Tibial nerve (tissue), 4 donors: ENCODE measurements at places on chromosomes 5 and 9.

DNA sequence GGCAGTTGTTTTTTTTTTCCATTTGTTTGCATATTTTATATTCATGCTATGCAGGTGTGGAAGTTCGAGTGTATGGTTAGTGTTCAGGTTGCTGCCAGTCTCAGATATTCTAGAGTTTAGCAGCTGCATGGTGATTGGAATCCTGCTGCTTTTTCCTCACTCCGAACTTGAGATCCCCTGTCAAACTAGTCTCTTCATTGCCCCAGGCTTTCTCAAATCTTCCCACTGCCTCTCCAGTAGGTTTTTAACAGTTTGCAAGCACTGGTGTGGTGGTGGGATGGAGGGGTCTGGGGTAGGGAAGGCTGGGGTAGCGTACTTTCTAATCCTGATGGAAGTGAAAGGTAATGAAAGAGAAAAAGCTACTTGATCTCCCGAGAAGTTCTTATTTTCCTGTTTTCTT, 112.9 kb downstream of the CHSY3 start:
- DNase-seq = no peak

DNA sequence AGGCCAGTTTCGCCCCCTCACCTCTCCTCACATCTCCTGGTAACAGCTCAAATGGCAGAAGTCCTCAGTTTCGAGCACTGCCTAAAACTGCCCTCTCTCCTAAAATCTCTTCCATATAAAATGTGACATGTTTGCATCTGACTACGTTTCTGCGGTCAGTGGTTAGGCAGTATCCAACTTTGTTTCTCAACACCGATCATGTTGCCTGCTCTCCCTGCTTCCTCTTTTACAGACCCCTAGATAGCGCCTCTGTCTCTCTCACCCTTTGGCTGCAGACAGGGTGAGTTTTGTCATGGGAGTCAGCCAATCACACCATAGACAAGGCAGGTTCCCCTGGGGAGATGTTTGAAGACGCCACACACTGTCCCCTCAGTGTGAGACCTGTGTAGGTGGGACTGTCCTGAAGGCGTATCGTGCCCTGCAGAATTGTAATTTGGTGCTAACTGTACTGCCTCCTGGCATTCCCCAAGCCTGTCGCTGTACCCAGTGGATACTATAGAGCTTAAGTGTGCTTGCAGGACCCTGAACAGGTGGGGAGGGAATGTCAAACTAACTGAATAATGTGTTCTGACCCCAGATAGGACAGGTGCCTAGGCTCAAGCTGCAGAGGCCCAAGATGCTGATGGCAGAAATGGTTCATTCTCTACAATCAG, 1.1 kb downstream of the HEXB start:
- DNase-seq = no peak

DNA sequence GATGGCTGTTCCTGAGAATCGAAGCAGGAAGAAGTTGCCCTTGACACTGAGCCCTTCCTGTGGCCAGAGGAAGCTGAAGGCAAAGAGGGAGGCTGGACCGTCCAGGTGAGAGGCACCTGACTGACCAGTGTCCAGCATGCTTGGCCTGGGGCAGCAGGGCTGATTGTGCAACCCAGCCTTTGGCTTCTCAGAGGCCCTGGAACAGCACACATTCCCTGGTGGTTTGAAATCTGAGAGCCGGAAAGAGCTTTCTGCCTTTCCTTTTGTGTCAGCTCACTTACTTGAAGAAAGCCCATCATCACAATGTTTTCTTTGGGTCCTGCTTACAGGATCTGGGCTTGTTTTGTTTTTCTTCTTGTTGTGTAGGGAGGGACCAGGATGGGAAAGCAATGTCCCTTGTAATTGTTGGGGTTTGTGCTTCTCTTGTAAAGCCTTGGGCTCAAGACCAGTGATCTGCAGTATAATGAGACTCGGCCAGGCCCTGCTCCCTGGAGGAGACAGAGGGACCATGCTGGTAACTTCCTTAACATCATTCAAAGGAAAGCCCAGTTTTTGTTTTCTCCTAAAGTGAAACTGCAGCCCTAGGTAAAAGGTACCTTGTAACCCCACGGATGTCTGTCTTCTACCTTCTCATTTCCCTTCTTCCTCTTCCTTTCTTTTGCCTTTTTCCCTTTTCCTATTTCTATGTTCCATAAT, 213.7 kb downstream of the NXNL2 start:
- peak; percentile 58 for DNase-seq

GRCh38 chr9:121744002-121744686, 92.7 kb downstream of the DAB2IP start:
- DNase-seq = peak; percentile 52

- no peak for DNase-seq
Observed at GRCh38 chr5:56710826-56711590, 104.3 kb upstream of the MAP3K1 start.

DNA sequence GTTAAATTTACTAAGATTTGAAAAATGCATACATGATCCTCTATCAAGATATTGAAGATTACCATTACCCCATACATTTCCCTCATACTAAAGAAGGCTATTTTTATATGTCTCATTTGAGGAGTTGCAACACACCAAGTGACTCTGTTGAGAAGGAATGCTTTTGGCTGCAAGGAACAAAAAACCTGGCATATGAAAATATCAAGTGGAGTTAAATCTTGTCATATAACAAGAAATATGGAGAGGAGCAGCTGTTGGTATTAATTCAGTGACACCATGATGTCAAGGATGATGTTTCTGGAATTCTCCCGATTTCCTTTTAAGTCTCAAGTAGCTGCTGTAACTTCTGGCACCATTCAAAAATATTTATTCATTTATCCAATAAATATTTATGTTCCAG, 193.8 kb downstream of the CSNK1G3 start:
- no peak for DNase-seq
